ENCODE measurements at places on chromosomes 13 and 19. TPM values are rescaled to one million over a fixed set of nuclear protein-coding genes. Genes with fewer than 3 reads are reported as not detected.

Gene PALM3
- 23.1 TPM for polyA plus RNA-seq

Gene ZNF491
- 4.0 TPM for polyA plus RNA-seq

DNA sequence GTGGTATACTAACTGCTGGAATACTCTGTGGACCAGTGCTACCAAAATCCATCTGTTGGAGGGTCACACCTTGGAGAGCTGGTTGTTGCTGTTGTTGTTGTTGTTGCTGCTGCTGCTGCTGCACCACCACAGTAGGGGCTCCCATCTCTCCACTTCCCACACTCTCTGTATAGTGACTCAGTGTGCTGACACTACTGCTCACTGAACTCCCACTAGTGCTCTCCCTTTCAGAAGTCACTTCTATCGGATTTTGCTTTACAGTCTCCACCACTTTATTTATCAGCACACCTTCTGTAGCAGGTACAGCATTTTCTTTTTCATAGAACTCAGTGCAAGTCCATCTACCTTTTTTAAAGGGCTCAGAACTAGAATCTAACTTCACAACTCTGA, 1.7 kb downstream of the TSC22D1 start:
- no peak for DNase-seq

DNA sequence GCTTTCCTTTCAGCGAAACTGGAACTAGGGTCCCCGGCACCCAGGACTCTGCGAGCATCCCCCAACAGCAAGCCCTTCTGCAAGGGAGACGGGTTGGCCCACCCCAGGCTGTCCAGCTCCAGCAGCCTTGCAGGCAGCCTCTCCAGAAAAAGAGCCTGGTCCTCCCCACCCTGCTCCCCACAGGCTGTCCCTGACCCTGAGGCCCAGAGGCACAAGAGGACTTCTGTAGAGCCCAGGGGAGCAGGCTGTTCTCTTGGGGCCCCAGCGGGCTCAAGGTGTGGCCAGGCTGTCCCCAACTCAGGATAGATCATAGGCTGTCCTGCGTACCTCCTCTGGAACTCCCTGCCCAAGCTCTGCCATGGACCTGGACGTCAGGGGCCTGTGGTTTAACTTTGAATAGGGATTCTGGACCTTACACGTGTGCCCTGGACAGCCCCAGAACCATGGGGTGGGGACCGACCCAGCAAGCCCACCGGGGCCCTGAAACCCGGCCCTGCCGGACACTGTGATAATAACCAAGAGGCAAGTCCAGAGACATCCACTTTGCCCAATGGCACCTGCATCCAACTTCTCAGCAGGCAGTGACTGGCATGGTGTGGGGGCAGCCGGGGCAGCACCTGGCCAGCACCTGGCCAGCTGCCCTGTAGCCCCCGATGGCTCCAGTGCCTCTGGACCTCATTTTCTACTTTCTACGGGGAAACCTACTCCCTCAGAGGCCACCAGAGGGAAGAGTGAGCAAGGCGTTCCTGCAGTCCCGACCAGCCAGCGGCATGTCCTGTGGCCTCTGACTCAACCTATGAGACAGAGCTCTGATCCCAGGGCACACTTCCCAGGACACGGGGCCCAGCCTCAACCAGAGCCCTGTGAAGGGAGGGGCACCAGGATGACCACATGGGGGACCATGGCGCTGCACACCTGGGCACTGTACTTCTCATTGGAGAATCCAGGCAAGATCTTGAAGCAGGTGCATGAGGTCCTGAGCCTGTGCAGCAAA, 50.9 kb upstream of the TPM4 start:
- DNase-seq = no peak

All from right renal cortex interstitium (tissue), 3 donors.